Coronary artery (tissue), 2 donors: ENCODE measurements at places on chromosomes 7 and 10.

DNA sequence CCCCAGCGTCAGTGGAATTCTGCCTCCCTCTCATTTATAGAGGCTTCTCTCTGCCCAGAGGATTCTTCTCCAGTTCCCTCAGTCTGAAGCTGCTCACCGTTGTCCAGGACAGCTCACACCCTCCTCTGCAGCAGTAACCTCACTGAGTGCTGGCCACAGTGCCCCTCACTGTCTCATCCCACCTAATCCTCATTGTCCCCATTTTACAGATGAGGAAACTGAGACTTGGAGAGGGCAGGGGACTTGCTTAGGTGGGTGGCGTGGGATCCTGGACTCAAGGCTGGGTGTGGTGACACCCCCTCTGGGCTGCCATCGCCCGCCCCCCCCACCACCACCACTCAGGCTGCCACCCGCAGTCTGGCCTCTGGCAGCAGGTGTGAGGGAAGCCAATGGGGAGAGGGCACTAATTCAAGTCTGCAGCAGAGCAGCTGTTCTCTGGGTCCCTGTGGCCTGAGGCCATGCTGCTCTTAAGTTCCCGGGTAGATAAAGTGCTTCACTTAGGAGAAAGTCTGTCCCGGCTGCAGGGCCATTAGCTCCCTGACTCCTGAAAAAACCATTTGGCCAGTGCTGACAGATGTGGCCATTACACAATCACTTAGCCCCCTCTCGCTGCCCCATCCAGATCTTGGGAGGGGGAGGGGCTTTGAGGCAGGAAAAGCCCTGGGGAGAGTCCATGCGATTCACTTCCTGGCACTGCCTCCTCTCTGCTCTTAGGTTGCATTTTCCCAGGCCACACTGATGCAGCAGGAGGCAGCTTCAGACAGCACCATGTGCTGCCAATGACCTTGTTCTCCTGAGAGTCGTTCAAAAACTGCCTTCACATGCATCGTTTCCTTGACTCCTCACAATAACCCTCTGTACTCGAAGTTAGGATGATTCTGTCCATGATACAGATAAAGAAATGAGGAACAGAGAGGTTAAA, 36.3 kb downstream of the DRGX start:
- DNase-seq: no peak

- DNase-seq: no peak
Observed at GRCh38 chr7:155362380-155363145, 64.9 kb downstream of the INSIG1 start.

DNA sequence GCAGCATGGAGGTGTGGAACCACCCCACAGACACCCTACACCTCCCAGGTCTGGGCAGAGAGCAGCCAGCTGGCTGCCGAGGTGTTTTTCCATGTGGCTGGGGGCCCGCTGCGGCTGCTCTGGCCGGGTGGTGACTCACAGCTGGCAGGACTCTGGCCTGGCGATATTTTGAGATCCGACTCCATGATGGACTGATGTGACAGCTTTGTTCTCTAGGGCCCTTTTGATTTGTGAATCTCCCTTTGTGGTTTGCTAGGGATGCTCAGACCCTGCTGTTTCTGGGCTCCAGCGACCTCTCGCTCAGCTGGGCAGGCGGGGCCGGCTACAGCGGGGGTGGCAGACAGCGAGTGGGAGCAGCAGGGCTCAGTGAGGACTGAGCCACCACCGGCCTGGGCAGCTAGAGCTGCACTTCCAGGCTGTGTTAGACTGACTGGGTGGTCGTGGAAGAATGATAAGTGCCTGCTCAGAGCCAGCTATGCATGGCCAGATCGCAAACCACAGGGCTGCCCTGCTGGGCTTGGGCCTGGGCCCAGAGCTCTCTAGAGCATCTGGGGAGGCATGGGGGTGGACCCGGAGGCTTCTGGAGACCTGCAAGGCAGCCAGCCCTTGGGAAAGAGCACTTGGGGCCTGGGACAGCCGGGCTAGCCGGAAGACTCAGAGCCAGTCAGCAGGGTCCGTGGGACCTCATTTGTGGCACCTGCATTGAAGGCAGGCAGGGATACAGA, 46.2 kb upstream of the GDF10 start:
- DNase-seq: peak; percentile 78

GRCh38 chr10:32556783-32557395, 110.9 kb downstream of the CCDC7 start:
- no peak for DNase-seq

DNA sequence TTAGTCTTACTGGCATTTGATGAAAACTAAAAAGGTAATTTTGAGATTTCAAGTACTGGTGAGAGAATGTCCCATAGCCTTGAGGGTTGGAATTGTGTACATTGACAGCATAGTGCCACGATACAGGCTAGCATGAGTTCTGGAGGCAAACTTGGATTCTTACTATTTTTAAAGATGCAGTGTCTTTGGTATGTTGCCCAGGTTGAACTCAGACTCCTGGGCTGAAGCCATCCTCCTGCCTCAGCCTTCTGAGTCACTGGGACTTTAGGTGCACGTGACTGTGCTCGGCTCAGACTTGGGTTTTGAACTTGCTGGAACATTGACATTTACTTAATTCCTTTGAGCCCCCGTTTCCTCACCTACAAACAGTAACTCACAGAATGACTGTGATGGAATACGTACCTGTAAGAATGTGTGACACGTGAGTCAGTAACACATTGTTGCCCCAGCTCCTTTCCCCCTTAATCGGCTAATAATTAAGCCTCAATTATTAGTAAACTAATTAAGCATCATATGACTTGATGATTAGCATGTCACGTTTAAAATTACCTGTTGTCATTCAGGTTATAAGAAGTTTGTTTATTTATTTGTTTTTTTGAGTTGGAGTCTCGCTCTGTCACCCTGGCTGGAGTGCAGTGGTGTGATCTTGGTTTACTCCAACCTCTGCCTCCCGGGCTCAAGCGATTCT, 10.6 kb downstream of the DNAJB6 start:
- no peak for DNase-seq

DNA sequence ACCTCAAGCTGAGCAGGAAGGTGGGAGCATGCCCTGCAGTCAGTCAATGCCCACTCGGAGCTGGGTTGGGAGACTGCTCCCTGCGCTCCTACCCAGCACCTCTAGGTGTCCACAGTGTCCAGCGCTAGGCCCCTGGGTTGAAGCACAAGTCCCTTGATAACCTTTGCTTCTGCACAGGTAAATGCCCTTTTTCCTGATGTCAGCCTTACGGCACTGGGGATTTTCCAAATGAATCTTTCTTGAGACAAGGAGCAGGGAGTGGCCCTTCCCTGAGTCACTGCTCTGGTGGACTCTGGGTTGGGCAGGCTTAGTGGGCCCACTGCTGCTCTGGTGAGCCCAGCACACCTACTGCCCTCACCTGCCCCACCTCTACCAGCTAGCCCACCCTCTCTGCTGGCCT, 61.9 kb upstream of the OPN4 start:
- no peak for DNase-seq

GRCh38 chr7:50436133-50436806, 13.9 kb downstream of the FIGNL1 start:
- DNase-seq: no peak

DNA sequence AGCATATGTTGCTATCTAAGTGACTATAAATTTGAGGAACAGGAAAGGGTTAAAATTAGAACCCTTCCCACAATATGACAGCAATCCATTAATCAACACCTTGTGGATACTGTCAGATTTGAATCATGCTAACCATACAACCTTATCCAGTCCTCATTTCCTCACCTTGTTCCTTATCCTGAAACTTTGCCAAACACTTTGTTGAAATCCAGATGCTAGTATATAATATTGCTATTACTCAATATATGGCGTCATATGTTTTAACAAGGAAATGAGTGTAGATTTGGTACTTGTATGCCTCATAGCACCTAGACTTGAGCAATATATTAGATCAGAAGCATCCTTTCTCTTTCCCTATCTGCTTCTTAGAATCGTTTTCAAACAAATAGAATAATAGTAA, 66.3 kb upstream of the SLC25A13 start:
- DNase-seq: no peak

DNA sequence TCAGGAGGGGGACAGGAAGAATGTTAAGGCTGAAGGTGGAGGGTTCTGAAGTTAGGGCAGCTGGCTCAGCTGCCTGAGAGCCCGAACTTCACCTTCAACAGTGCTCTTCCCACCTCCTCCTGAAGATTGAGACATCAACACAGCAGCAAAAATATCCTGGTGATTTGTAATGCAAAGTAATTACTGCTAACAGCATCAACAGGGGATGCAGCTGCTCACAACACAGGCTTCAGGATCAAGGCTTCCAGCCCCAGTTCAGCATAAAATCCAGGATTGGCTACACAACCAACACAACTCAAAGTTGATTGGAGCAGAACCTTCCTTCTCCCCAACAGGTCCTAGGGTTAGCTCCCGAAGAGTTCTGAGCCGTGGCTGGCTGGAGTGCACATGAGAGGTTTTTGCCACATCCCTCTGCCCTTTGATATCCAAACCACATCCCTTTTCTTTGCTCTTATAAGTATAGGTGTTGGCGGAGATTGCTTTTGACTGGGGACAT, 242.4 kb downstream of the KIAA1217 start:
- DNase-seq: no peak

- DNase-seq: no peak
Observed at GRCh38 chr7:122303531-122304318, 825 bp downstream of the FEZF1 start.

- no peak for DNase-seq
Observed at GRCh38 chr10:26571655-26572054, 125.8 kb upstream of the PDSS1 start.

DNA sequence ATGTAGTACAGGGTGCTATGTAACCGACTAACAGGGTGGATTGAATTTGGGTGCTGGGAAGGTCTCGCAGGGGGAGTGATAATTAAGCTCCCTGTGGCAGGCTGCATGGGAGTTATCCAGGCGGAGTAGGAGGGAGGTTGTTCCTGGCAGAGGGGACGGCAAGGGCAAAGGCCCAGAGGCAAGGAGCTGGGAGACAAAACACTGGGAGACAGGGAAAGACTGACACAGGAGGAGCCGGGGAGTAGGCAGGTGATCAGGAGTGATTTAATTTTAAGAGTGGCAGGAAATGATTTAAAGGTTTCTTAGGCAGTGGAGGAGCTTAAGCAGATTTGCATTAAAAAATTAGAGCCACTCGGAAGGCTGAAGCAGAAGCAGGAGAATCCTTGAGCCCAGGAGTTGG, 40.7 kb upstream of the LEP start:
- no peak for DNase-seq

- no peak for DNase-seq
Observed at GRCh38 chr10:104041891-104042535, 43.7 kb downstream of the COL17A1 start.

DNA sequence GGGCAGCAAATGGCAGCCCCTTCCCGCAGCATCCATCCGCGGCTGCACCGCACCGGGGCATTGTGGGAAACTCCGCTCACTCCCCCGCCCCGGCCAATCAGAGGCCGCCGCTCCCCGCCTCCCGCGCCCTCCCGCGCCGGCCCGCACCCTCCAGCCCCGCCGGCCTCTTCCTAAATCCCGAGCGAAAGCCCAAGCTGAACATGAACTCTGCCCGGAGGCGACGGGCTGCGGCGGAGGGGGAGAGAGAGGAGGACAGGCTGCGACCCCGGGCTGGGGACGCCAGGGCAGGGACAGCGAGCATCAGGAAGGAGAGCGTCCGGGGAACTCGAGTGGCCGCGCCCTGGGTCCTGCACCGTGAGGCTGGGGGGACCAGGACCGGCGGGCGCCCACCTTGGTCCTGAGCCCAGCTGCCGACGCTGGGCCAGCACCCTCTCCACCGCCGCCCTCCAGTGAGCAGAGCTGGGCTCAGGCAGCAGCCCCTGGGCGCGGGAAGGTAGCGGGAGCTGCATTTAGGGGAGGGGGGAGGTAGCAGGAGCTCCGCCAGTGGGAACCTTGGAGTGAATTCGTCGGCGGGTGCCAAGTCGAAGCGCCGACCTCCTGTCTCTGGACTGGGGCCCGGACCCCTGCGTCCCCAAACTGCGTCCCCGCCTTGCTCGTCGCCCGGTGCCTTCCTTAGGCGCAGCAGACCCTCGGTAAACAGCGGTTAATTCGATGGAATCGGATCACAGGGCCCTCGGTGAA, at the start of gene DGKI:
Gene DGKI, minus strand, starts transcription at position 148 of the 741 bp plus-strand sequence.
- DNase-seq: no peak

GRCh38 chr7:31126976-31127375, 74.9 kb downstream of the ADCYAP1R1 start:
- no peak for DNase-seq

DNA sequence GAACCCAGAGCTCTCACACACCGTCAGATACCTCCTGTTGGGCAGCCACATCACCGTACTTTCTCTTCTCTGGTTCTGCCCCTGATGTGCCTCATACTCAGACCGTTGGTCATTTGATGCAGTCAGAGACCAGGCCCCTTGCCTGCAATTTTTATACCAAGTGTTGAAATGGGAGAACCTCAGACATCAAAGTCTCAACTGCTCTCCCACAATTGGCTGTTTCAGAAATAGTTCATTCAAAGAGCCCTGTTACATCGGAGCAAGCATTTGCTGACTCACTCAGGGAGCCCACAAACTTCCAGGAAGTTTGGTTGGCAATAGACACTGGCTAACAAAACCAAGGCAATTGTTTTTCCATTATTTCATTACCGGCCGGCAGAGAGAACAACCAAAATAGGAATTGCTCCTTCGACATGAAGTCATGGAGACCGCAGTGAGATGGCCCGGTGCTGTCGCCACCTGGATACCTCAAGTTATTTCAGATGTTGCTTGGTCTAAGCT, 33.5 kb upstream of the ADAM12 start:
- DNase-seq: no peak

- no peak for DNase-seq
Observed at GRCh38 chr10:131750171-131750895, 150.5 kb upstream of the PPP2R2D start.

- DNase-seq: no peak
Observed at GRCh38 chr10:50438049-50438936, 185.5 kb downstream of the SGMS1 start.

DNA sequence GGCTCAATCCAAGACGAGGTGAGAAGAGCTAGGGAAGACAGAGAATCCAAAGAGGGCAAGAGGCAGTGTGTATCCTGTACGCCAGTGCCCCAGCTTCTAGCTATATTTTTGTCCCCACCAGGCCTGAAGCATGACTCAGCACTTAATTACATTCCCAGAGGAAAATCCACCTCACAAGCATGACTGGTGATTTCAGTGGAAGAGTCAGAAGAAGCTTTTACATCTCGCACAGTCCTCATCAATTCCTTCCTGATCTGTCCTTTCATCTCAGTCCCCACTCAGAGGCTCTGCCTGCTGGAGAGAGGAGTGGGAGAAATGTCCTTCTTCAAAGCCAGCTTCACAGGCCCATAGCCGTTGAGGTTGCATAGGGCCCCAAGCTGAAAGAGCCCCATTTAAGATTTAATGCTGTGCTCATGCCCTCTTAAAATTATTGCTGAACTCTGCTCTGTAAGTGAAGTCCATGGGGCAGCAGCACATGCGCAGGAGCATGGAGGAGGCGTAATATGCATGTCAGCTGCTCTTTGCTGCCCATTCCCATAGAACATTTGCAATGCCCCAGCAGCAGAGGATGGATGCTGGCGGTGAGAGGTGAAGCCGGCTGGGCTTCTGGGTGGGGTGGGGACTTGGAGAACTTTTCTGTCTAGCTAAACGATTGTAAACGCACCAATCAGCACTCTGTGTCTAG, 39.0 kb upstream of the AOAH start:
- no peak for DNase-seq

- no peak for DNase-seq
Observed at GRCh38 chr7:117322741-117323304, at the start of gene WNT2. Gene WNT2, minus strand, starts transcription at chr7:117323058. Its CDS starts 69 bp downstream, at chr7:117322989.

- DNase-seq: no peak
Observed at GRCh38 chr10:80161321-80162083, 29.0 kb downstream of the PLAC9 start.

- DNase-seq: peak; percentile 70
Observed at GRCh38 chr10:78515038-78515872, 481.6 kb downstream of the RPS24 start.
